AG04449 (cell line): ENCODE measurements at places on chromosomes 12 and 14.

DNA sequence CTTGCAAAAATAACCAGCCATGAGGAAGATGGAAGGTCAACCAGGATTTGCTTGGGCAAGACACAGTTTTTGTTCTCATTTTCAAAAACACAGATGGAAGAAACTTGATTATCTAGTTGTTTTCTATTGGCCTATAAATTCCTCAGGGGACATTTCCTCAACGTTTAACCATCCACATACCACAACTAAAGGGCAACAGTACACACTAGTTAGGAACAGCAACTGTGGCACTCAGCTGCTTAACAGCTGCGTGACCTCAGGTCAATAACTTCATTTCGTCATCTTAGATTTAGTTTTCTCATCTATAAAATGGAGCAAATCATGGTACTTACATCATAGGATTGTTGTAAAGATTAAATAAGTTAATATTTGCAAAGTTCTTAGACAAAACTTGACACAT is 18.7 kb downstream of the SSTR1 start:
- no peak for DNase-seq

DNA sequence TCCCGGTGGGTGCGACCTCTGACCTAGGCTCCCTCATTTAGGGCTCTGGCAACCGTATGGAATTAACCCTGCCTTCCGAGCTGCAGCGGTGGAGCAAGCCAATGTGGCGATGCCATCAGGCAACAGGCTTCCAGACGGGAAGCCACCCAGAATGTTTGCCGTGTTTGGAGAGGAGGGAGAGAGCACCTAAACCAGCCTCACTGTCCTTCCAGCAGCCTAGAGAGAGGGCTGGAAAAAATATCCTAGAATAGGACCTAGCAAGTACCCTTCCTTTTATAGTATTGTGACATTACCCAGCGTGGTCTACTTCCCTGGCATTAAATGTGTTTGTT is 287 bp upstream of the SLC2A13 start:
- DNase-seq = no peak

DNA sequence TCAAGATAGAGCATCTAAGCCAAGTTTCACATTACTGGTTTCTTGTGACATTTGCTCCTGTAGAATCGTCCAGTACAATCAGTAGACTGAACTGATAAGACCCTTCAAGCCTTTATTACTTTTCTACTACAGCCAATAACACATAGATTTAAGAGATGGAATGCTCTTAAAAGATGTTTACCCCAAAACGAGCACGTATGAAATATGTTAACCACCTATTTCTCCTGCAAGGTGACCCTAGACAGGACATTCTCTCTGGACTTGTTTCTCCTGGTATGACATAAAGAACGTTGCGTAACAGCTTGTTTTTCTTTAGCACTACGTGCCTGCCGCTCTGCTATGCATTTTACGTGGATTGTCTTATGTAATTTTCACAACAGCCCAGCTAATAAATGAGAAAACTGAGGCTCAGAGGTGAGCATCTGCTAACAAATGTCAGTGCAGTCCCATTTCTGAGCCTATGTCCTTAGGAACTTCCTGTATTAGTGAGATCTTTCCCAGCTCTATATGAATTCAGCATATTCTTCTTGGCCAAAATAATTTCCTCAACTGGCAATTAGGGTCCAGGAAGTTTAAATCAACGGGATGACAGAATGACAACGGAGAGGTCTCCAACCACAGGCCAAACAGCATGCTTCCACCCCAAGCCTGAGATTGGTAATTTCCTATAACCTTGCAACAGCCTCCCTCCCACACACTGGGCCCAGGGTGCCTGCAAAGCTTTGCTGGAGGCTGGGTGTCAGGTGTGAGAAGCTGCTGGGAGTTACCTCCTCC is 3.7 kb downstream of the NFKBIA start:
- no peak for DNase-seq

DNA sequence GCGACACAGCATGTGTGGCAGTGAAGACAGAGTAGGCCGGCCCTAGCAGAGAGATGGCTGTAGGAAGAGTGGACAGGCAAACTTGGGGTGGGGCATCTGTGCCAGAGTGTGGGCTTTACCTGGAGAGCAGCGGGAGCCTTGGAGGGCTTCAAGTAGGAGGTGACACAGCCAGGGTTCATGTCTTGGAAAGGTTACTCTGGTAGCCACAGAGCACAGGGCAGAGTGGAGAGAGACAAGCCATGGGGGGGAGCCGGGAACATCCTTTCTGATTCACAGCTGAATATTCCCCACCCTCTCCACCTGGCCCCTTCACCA is 53.5 kb upstream of the DIO3 start:
- DNase-seq = no peak

GRCh38 chr12:42960087-42960527 is 370.6 kb upstream of the PRICKLE1 start:
- DNase-seq = no peak
